Central memory CD8-positive, alpha-beta T cell (primary cell): ENCODE measurements at places on chromosomes 12 and 14.

DNA sequence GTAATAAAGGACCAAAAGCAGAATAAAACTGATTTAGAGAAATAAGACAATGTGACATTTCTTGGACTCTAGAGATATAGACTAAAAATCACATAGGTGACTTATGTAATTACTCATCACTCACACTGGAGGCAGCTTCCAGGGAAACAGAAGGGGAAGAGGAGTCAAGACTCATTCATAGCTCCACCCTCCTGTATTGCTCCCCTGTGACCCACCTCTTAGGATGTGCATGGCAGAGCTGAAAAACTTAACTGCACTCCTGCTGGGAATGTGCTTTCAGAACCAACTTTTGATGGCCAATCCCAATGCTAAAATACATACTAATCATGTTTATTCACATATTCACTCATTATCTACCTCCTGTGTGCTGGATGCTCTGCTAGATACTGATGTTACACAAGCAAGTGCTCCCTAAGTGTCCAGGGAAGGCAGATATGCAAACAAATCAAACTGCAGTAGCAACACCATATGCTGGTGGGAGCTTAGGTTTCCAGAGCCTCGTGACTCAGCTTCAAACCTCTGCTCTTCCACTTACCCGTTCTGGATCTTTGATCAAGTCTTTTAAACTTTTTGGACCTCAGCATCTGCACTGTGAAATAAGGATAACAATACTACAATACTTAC lies 316.1 kb downstream of the GALC start:
- no peaks in the 10 kb centered on the region for H3K36me3 ChIP-seq
- no peaks in the 10 kb centered on the region for H3K4me1 ChIP-seq
- H3K4me3 ChIP-seq: no peak overlapping the region
- H3K27me3 ChIP-seq: no peaks in the 10 kb centered on the region
- no peak for DNase-seq
- H3K27ac ChIP-seq: no peak overlapping the region

- peaks cover 11% of the 10 kb centered on the region for H3K36me3 ChIP-seq
- DNase-seq: no peak
- H3K4me1 ChIP-seq: peaks cover 48% of the 10 kb centered on the region
- no peak overlapping the region for H3K4me3 ChIP-seq
- H3K27ac ChIP-seq: no peak overlapping the region
Observed at GRCh38 chr12:123078120-123078465, 72.8 kb downstream of the PITPNM2 start.

DNA sequence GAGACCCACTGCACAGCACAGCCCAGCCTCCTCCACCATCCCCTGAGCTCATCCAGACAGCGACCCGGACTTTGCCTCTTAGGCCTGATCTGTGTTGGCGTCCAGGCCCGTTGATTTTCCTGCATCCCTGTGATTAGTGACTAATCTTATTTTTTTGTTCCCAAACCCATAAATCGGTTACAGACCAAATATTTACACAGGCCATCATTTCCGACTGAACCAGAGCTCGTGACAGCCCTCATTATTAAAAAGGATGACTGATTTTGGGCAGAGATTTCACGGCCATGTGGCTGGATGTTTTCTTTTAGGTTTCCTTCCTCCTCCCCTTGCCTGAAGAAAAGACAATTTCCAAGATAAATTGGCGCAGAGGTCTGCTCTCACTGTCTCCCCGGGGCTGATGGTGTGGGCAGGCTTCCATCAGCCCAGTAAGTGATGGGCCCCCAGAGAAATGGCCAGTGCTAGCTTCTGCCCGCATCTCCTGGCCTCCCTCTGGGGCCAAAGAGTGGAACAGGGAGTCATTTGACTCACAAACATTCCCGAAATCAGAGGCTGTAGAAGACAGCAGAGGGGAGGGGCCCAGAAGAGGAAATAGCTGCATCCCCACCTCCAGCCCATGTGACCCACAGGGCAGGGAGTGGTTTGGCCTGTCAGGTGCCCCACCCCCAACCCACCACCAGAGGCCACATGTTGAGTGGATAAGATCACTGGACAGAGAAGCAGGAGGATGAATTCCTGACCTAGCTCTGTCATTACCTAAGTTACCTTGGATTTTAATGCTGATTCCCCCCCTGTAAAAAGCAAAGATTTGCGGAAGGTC lies 283.5 kb downstream of the KSR2 start:
- H3K36me3 ChIP-seq: no peaks in the 10 kb centered on the region
- H3K4me1 ChIP-seq: no peaks in the 10 kb centered on the region
- no peak for DNase-seq
- no peak overlapping the region for H3K4me3 ChIP-seq
- no peak overlapping the region for H3K27ac ChIP-seq

DNA sequence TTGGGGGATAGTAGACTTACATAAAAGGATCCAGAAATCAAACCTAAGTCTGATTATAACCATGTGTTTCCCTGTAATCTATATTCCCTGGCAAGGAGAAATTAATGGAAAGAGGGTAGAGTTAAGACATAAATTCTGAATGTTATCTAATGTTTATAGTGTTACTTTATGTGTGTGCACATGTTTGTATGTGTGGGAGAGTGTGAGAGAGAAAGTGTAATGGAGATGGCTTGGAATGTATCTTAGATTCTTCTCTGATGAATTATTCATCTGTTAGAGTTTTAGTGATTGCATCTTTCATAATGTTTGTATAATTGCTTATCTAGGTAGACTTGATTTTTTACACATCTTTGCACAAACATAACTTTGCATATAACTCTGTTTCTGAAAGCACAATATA lies 490.9 kb downstream of the FLRT2 start:
- DNase-seq: no peak
- H3K27ac ChIP-seq: no peak overlapping the region
- H3K4me1 ChIP-seq: no peaks in the 10 kb centered on the region

- H3K36me3 ChIP-seq: no peaks in the 10 kb centered on the region
- H3K27me3 ChIP-seq: peaks cover 9% of the 10 kb centered on the region
- H3K4me3 ChIP-seq: no peak overlapping the region
- DNase-seq: no peak
- H3K27ac ChIP-seq: no peak overlapping the region
- no peaks in the 10 kb centered on the region for H3K4me1 ChIP-seq
Observed at GRCh38 chr14:25411781-25412757, 362.1 kb upstream of the STXBP6 start.

- peak overlapping the region; percentile 64 for H3K27ac ChIP-seq
- no peak for DNase-seq
- peak overlapping the region; percentile 77 for H3K4me3 ChIP-seq
- H3K27me3 ChIP-seq: no peaks in the 10 kb centered on the region
- peaks cover 4% of the 10 kb centered on the region for H3K36me3 ChIP-seq
Observed at GRCh38 chr12:122183588-122183940, 641 bp downstream of the LRRC43 start.

DNA sequence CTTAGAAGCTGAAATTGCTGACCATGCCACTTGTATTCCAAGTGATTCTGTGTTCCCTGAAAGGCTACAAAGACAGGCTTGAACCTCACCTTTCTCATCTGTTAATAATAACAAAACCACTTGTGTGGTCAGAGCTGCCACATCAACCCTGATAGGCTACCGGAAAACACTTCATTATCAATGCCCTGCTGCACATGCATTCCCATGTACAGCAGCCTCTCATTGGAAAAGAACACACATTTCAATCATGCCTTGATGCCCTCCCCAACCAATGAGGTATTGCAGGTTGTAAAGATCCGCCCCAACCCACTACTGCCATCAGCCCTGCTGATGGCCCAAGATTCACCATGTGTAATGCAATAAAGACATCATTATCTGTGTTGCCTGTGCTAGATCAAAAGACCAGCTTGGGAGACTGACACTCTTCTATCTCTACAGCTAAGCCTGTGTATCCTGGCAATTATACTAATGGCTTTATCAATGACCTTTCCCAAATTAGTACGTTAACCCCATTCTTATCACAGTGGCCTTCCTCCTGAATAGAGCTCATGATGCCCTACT lies 2.8 kb downstream of the GPR19 start:
- H3K27me3 ChIP-seq: no peaks in the 10 kb centered on the region
- H3K27ac ChIP-seq: no peak overlapping the region
- H3K4me1 ChIP-seq: peaks cover 22% of the 10 kb centered on the region
- no peak for DNase-seq
